ENCODE measurements at places on chromosomes 12 and 14. TPM values are rescaled to one million over a fixed set of nuclear protein-coding genes. Genes with fewer than 3 reads are reported as not detected.

GRCh38 chr12:91103101-91103500 is 8.2 kb downstream of the LUM start:
- peaks cover 6% of the 10 kb centered on the region for H3K36me3 ChIP-seq
- H3K4me1 ChIP-seq: peaks cover 7% of the 10 kb centered on the region
- no peak overlapping the region for H3K4me3 ChIP-seq
- DNase-seq: no peak
- no peaks in the 10 kb centered on the region for H3K27me3 ChIP-seq

DNA sequence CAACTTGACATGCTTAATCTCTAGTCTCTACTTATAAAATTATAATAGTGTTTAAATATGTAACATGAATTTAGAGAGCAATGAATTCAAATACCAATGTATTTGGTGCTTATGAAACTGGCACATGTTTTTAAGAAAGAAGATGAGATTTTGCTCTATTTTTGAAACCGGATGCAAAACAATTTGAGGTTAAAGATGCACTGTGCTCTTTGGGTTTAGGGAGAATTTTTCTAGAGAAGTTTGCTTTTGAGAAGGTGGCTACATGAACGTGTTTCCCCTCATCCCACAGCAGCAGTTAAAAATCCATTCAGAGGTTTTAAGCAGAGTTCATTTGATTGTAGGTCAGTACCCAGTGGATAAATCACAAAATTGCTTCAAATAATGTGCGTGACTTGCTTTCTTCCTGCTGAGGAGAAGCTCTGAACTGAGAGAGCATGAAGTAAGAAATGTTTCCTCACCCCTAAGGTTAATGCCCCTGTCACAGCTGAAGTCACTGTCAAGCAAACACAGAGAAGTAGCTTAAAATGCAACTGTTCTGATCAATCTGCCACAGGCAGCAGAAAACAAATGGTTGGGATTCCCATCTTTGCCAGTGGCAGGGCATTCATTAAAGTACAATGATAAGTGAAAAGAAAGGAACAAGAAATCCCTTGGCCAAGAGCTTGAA is 241.9 kb upstream of the SYT1 start:
- H3K4me3 ChIP-seq: no peak overlapping the region
- no peaks in the 10 kb centered on the region for H3K27me3 ChIP-seq
- no peaks in the 10 kb centered on the region for H3K4me1 ChIP-seq
- no peak overlapping the region for H3K27ac ChIP-seq
- no peak for DNase-seq
- no peaks in the 10 kb centered on the region for H3K36me3 ChIP-seq

DNA sequence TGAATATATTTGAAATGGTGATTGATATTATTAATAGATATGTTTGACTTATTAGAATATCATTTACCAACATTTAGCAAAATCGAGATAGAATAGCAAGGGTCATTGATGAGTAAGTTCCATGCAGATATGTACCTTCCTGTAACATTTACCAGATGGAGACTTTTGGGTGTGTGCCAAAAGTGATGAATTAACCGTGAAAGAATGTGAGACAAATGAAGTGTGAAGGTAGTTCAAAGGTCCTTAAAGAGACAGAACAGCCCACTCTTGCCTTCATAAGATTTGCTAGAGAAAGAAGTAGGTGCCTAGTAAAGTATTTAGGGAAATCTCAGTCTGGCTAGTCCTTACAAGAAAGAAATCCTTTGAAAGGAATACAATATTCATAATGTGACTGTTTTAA is 45.5 kb downstream of the FGD4 start:
- H3K27me3 ChIP-seq: no peaks in the 10 kb centered on the region
- H3K4me1 ChIP-seq: no peaks in the 10 kb centered on the region
- H3K27ac ChIP-seq: no peak overlapping the region
- H3K4me3 ChIP-seq: no peak overlapping the region
- DNase-seq: peak; percentile 77

DNA sequence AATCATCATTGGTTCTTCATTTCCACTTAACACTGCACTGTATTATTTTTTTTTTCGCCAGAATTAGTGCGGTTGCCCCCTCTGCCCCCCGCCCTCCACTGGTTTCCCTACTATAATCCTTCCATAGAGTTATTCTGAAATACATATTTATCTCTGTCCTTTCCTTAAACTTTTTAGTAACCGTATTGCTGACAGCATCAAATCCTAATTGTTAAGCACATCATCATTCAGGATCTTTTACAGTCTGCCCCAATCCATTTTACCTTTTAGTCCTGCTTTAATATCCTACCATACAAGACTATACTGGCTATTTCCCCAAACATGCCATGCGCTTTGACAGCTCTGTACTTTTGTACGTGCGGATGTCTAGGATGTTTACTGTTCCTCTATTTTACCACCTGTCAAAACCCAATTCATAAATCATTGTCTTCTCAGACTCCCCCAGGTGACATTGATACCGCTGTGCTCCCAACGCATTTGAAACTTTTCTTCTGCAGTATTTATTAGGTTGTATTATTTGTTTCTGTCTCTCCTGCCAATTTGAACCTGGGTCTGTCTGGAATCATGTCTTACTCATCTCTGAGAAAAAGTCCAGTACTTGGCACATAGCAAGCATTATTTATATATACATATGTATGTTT is 1.0 kb downstream of the FGFR1OP2 start:
- peak overlapping the region; percentile 89 for H3K4me3 ChIP-seq
- peak; percentile 31 for DNase-seq
- H3K4me1 ChIP-seq: peaks cover 2% of the 10 kb centered on the region
- peak overlapping the region; percentile 92 for H3K27ac ChIP-seq
- no peaks in the 10 kb centered on the region for H3K36me3 ChIP-seq
- no peaks in the 10 kb centered on the region for H3K27me3 ChIP-seq

DNA sequence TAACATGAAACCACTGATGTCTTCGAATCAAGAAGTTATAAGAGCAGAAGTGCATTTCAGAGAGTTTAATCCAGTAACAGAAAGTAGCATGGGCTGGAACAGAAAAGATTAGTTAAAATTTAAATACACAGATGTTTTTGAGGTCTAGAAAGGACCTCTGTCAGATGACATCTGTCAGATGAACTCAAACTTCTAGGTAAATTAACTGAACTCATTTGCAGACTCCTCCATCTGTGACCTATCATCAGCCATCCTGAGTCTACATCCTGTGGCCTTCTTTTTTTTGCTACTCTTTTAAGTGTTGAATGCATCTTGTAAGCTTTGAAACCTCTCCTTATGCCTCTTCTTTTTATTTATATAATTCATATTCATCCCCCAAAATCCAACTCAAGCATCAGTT is 53.3 kb downstream of the C2CD5 start:
- no peaks in the 10 kb centered on the region for H3K4me1 ChIP-seq
- H3K27me3 ChIP-seq: no peaks in the 10 kb centered on the region
- H3K4me3 ChIP-seq: no peak overlapping the region
- DNase-seq: no peak

The LBHD2 gene
- not detected for total RNA-seq
